Midbrain (tissue), 1 donor: ENCODE measurements at places on chromosomes 5 and 9.

DNA sequence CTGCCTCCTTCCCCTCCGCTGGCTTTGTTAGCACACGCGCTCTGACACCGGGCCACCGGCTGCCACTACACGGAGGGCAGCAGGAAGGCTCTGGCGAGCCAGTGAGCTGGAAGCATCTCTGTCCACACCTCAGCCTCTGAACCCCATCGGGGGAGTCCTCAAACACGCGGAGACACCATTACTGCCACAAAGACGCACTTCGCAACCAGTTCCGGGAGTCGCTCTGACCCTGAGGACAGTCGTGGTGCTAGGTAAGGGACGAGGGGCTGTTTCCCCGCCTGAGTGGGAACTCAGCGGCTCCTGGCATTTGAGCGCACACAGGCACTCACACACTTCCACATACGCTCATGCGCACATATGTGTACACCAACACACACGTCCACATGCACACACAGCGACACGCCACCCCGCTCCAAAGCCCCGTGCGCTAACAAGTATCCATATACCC, 160.0 kb downstream of the C9orf152 start:
- DNase-seq, result peak; percentile 11

GRCh38 chr5:83485842-83486241, 14.3 kb downstream of the VCAN start:
- no peak for DNase-seq

DNA sequence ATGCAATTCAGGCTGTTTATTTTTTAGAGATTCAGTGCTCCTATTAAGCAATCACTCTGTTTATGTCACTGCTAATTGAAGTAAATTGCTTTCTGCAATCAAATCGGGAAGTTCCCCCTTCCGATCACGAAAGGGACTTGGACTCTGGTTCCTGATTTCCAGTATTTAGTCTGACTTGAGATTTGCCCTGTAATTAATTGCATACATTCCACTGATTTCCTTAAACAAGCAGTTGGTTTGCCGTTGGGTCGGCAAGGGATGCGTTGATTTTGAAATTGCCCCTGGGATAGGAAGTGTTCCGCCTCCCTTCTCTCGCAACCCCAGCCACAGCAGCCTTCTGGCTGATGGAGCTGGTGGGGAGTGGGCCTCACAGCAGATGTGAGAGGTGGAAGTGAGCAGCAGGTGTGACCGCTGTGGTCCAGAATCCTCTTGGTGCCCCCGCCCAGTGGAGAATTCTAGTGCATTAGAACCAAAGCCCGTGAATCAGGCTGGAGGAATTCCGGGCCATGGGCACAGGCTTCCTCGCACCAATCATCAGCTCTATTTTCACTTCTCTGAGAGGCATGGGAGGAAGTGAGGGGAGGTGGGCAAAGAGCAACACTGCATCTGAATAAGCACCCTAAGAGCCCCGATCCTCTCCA, 102.5 kb downstream of the SPRY4 start:
- DNase-seq, result no peak

DNA sequence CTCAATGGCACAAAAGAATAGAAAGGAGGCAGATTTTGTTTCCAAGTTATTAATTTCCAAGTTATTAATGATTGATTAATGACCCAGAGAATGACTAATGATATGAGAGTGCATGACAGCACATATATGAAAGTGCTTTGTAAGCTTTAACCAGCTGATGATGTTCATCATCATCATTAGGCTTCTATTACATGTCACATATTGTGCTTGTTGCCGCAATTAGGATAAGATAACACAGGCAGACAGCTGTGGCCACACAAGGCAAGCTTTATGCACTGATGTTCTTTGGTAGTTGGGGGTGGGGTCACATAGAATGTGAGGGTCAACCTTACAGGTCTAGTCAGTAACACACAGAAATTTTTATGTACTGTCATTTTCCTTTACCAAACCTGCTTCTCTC, 219.7 kb downstream of the TRPM3 start:
- DNase-seq, result no peak

- DNase-seq, result no peak
Observed at GRCh38 chr5:59829386-59829785, 64.1 kb downstream of the PDE4D start.

DNA sequence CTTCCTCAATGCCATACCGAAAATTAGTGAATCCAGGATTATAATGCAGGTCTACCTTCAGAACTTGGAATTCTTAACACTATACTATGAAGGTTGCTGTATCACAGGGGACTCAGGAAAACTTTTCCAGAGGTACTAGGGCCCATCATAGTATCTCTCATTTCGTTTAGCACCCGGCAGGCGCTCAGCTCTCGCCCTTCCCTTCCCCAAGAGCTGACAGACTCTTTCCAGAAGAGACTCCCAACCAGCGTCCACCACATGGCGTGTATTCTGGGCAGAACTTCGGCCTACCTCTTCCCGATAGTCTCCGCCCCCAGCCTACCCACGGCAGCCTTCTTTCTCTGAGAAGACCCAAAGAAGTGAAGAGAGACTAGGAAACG, 271 bp downstream of the NOL8 start:
- DNase-seq, result no peak

GRCh38 chr5:54837093-54837492, 148.3 kb downstream of the ESM1 start:
- DNase-seq, result no peak

- DNase-seq, result peak; percentile 74
Observed at GRCh38 chr5:132777209-132778069, at the start of gene SEPTIN8. SEPTIN8 (minus strand) TSS chr5:132777239; CDS start chr5:132777137, 102 bp downstream.

DNA sequence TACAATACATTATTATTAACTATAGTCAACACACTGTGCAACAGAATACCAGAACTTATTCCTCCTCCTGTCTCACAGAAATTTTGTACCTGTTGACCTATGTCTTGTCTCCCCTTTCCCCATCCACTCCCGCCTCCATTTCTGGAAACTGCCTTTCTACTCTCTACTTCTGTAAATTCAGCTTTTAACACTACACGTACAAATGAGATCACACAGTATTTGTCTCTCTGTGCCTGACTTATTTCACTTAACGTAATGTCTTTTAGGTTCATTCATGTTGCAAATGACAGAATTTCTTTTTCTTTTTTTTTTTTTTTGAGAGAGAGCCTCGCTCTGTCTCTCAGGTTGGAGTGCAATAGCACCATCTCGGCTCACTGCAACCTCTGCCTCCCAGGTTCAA, 19.5 kb downstream of the MEF2C start:
- no peak for DNase-seq

DNA sequence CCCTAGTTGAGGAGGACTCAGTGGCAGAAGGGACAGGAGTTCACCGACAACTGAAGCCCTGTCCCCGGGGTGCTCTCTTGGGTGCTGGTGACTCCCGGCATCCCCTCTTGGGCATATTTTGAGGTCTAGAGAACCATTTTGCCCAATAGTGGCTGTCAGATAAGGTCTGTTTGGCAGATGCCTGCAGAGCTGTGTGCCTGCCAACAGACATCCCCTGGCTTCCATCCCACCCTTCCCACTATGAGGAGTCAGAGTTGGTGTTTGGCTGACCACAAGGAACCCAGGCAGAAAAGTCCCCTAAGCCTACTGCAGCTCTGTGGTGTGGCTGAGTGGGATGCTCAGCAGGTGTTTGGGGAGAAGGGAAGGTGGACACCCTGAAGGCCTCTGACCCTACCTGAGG, 207.0 kb downstream of the AUH start:
- DNase-seq, result no peak

DNA sequence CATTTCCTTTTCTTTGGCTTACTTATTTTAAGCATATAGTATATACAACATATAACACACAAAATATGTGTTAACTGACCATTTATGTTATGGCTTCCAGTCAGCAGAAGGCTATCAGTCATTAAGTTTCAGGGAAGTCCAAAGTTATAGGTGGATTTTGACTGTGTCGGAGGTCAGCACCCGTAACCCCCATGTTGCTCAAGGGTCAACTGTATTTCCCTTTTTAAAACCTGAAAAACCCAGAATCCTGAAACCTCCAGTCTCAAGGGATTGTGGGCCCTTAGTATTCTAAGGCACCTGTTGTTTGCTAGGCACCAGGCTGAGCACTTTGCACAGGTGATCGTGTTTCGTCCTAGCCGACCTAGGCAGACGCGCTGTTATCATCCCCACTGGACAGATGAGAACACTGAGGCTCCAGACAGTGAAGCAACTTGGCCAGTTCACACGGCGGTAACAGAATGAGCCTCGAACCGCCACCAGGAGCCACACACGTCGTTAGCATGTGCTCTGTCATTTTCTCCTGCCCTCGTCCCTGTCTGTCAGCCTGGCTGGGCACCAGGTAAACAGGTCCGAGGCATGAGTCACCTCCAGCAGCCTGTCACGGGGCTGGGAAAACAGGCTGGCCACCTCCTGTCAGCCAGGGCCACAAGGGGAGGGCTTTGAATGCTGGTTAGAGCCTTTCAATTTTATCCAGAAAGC, 39.9 kb downstream of the DUSP1 start:
- no peak for DNase-seq

DNA sequence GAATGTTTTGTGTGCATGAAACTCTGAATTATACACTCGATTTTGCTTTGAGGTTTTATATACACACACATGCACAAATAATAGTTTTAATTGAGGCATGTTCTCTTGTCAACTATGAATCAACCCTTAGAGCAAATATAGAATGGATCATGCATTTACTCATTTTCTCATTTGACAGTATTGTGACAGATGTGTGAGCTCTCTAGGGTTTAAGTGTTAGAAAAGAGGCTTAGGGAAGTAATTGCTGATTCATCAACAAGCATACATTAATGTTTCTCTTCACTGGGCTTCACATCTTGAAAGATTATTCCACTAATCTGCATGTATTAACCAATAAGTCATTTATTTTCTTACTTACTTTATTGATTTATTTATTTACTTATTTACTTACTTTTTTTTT, 1356.8 kb upstream of the ACO1 start:
- no peak for DNase-seq

GRCh38 chr5:157816682-157817386, 42.1 kb downstream of the CLINT1 start:
- DNase-seq, result no peak

- no peak for DNase-seq
Observed at GRCh38 chr5:2378976-2379375, 372.5 kb downstream of the IRX2 start.
